Right lung (tissue), 10 donors: ENCODE measurements at places on chromosomes 2 and 18.

- DNase-seq = no peak
Measured at GRCh38 chr2:240428245-240428644, 7.2 kb upstream of the GPC1 start.

GRCh38 chr2:26540961-26541360, 63.0 kb upstream of the OTOF start:
- DNase-seq = no peak

GRCh38 chr2:102485147-102485785, 12.2 kb downstream of the SLC9A4 start:
- no peak for DNase-seq

- no peak for DNase-seq
Measured at GRCh38 chr2:241459520-241459919, 48.9 kb downstream of the STK25 start.

DNA sequence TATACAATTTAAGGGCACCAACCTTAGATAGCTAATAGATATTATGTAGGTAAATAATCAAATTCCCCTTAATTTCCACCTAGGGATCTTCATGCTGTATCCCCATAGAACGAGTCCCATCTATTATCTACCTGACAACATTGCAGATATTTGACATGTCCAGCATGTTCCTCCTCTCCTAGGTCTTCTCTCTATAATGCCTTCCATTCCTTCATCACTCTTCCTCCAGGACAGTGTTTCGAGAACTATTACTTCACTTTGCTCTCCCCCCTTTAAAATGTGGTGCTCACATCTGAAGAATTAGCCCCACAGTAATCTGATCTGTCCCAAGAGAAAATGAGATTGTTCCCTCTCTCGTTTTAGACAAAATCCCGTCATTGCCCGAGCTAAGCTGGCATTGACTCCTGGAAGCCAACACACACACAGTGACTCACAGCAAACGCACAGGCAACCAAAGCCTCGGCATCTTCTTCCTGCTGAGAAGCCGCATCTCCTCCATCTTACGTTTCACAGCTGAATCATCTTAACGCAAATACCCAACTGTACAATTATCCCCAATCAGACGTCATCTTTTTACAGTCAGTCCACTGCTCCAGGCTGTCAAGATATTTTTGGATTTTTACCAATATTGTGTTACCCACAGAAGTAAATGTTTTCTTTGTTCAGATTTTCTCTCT, 162.9 kb upstream of the AGAP1 start:
- DNase-seq = no peak

- no peak for DNase-seq
Measured at GRCh38 chr2:81328968-81329367, 1024.4 kb upstream of the LRRTM1 start.

GRCh38 chr2:37232131-37232933, 874 bp downstream of the NDUFAF7 start:
- no peak for DNase-seq

DNA sequence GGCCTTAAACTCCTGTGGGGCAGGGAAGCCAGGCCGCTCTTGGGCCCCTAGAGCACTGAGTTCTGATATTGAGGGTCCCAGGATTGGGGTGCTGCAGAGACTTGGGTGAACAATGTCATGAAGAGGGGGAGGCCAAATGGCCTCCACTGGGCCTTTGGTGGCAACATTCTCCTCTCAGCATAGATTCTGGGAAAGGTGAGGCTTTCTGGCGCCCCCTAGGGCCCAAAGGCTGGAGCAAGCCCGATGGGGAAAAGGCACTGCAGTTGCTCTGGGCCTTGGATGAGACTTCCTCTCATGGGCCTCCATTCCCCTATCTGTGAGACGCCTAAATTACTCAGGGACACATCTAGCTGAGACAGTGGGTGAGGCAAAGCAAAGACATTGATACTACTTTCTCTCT, 84.8 kb downstream of the ACAA2 start:
- no peak for DNase-seq

GRCh38 chr2:158297120-158297519, 159.4 kb downstream of the CCDC148 start:
- DNase-seq = no peak

- no peak for DNase-seq
Measured at GRCh38 chr2:71575966-71576365, 122.6 kb downstream of the DYSF start.

GRCh38 chr2:23584054-23584745, 199.2 kb downstream of the KLHL29 start:
- DNase-seq = no peak

DNA sequence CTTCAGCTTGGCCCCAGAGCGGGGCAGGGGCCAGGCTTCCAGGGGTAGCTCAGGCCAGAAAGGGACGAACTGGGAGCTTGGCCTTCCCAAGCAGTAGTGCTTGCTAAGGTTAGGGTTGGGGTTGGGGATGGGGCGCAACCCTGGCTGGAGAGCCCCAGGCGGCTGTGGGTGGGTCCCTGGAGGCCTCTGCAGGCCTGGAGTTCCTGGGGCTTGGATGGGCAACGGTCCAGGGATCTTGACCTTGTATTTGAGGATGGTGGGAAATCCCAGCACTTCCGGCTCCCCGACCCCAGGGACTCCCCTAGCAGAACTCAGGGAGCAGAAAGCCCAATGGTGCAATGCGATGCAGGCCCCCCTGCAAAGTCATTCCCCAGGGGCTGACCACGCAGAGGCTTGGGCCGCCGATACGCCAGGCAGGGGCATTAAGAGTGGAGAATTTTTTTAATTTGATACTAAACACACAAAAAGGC, 12.6 kb upstream of the MLPH start:
- no peak for DNase-seq

GRCh38 chr2:55101466-55101865, 51.2 kb upstream of the RTN4 start:
- no peak for DNase-seq

- no peak for DNase-seq
Measured at GRCh38 chr2:118227698-118228508, 139.6 kb downstream of the INSIG2 start.

DNA sequence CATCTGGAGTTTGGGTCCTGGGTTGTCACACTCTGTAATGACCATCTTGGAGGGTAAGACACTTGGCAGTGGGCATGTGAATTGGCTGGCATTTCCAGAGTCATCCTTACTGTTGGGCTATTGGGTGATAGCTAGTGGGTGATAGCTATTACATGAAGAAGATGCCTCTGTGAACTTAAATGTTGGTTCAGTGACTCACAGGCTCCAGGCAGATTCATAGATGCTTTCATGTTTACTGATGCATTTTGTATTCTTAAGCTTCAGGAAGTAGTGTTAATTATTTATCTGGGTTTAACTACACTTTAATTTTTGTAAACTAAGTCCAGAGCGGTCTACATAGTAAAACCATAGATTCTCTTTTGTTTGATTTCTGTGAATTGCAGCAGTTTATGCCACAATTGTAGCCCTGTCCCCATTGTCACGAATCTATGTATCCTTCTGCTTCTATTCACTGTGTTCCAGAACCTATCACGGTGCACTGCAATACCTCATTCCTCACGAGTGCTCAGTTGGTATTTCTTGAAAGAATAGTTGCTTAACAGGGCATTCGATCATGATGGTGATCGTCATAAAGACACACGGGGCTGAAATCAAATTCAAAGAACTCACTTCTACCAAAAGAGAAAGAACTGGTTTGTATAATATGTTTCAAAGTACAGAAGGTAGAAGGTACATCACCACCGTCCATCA, 79.7 kb downstream of the GBX2 start:
- DNase-seq = no peak

GRCh38 chr2:73253400-73253799, 19.3 kb downstream of the CCT7 start:
- DNase-seq = no peak

DNA sequence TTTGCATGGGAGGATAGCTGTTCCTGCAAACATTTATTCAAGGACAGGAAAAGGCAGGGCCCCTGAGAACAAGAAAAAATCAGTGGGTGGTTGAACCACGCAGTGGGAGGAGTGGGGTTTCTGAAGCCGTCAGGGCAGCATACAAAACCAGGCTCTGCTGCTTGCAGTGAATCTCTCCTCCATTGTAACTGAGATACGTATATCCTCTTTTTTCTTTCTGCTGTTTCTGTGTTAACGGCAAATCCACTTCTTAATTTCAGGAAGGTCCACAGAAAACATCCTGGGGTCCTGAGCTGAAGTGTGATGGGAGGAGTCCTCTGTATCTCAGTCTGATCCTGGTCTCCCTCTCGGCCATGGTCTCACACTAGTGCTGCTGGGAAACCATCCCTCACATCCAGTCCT, 27.2 kb upstream of the KCNF1 start:
- DNase-seq = no peak

DNA sequence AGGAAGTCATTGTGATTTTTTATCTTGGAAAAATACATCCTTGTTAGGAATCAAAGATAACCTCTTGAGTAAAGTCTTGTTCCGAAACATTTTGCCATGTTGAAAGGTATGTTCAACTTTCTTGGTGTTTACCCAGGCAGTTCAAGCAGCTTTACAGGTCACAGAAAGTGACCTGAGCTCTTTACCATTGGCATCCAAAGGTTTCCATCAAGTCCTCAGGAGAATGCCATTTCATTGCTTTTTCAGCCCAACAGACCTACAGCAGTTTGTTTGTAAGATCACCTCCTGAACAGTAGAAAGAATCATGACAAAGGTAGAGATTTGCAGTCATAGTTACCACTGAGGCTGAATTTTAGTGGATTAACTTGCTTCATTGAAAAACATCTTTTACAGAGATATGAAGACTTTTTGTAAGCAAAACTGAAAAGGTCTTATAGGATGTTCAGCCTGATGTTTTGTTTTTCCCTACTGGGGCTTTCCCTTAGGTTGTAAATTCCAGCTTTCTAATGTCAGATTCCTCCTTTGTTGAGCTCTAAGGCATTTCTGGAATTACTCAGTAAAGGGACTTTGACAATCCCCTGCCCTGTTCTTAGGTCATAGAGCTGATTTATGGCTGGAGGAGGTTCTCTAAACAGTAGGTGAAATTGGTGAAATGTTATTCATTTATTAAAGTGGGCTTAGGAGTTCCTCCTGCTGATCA, 236.8 kb upstream of the RBMS1 start:
- DNase-seq = no peak

- no peak for DNase-seq
Measured at GRCh38 chr18:360676-361075, 92.8 kb upstream of the THOC1 start.
